Skin of body (tissue), 3 donors: ENCODE measurements at places on chromosomes 6 and 20.
A peak's percentile ranks its signal among the peaks of the same experiment; 100 is the strongest.

DNA sequence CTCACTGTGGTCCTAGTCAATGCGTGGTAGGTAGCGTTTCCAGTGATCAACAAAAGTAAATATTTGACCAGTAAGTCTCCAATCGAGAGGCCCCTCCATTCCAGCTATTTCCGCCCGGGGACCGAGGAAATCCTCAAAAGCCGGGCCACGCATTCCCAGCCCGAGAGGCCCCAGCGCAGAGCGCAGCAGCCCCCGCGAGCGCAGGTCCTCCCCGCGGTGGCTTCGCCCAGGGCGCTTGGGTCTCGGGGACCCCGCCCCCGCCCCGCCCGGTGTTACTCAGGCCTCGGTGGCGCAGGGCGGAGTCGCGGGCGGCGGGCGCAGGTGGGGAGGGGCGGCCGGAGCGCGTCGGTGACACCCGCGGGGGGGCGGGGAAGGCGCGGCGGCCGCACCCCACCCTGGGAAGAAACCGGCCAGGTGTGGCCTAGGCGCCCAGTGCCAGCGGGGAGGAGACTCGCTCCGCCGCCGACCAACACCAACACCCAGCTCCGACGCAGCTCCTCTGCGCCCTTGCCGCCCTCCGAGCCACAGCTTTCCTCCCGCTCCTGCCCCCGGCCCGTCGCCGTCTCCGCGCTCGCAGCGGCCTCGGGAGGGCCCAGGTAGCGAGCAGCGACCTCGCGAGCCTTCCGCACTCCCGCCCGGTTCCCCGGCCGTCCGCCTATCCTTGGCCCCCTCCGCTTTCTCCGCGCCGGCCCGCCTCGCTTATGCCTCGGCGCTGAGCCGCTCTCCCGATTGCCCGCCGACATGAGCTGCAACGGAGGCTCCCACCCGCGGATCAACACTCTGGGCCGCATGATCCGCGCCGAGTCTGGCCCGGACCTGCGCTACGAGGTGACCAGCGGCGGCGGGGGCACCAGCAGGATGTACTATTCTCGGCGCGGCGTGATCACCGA, at the start of gene DSP:
DSP (plus strand) TSS at position 497 of the 890 bp plus-strand sequence; CDS start at position 742, 245 bp downstream.
- DNase-seq: no peak

- no peak for DNase-seq
Measured at GRCh38 chr6:53465732-53466131, 79.2 kb downstream of the GCLC start.

DNA sequence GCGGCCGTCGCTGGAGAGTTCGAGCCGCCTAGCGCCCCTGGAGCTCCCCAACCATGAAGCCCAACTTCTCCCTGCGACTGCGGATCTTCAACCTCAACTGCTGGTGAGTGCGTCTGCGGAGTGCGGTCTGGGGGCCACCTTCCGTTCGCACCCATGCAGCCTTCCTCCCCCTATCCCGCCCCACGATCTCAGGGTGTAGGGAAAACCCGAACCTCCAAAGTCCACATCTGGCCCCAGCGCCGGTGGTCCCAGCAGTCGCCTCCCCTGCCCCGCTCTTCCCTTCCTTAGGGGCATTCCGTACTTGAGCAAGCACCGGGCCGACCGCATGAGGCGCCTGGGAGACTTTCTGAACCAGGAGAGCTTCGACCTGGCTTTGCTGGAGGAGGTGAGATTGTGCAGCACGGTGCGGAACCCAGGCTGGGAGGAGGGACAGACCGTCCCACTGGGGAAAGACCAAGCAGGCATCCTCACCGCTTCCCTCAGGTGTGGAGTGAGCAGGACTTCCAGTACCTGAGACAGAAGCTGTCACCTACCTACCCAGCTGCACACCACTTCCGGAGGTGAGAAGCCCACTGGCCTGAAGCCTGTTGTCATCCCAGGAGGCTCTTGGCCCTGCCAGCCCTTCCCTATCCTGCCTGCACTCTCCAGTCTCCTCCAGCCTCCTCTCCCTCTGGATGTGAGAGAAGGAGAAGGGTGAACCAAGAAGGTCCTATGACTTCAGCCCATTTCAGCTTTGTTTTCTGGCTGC, 719 bp downstream of the SMPD2 start:
- DNase-seq: peak; percentile 52

DNA sequence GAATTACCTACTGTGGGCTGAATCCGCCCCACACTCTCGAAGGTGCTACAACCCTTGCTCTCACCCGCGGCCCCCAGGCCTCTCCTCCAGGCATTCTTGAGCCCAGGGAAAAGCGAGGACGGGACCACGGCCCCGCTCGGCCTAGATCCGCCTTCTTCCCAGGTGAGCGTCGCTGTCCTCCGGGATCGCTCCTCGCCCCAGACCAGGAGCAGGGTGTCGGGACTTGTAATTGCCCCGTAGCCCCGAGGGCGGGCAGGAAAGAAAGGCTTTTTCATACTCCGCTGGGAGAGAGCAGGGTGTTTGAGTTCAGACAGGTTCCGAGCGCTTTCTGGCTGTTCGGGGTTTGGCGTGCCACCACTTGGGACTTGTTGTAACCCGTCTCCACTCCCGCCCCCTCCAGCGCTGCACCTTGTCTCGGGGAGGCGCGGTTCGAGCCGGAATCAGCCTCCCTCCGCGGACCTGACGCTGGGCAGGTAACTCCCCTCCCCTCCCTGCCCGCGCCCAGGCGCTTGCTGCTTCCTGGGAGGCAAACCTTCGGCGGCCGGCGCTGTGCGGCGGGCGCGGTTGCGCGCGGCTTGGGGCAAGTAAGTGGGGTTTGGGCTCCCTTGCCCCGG, at the start of gene FAM83B:
FAM83B (plus strand) TSS at position 529 of the 614 bp plus-strand sequence. CDS start 23,476 bp downstream, outside the sequence.
- no peak for DNase-seq

GRCh38 chr6:160041608-160042007, 72.7 kb downstream of the IGF2R start:
- no peak for DNase-seq

DNA sequence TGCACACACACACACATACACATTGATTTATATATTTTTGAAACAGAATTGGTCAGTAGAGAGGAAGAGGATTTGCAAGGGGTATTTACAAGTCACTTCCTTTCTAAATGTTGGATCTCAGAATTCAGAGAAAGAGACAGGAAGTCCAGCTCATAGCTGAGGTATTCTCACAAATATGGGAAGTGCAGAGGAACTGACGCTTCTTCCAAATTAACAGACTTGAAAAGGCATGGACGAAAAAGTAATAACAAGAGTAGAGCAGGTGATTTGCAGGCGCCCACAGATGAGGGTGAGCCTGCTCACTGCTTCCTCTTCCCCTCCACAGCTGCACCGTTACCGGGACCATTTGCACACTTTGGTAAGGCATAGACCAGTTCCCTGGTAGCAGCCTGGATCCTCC, 246.4 kb downstream of the PHACTR1 start:
- DNase-seq: no peak

- DNase-seq: no peak
Measured at GRCh38 chr6:166928644-166929541, 27.5 kb downstream of the RNASET2 start.

DNA sequence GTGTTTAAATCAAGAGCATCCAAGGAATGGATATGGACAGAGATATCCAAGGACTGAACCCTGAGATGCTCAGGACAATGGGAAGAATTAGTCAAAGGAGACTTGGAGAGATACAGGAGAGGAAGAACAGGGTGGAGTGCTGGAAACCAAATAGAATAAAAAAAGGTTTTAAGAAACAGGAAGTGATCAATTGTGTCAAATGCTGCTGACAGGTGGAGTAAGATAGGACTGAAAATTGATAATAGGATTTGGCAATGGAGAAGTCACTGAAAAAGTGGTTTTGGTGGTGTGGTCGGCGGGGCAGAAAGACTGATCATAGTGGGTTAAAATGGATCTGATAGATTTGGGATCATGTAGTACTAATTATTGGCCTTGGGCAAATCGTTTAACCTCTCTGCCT, 37.9 kb upstream of the PNRC1 start:
- DNase-seq: no peak

DNA sequence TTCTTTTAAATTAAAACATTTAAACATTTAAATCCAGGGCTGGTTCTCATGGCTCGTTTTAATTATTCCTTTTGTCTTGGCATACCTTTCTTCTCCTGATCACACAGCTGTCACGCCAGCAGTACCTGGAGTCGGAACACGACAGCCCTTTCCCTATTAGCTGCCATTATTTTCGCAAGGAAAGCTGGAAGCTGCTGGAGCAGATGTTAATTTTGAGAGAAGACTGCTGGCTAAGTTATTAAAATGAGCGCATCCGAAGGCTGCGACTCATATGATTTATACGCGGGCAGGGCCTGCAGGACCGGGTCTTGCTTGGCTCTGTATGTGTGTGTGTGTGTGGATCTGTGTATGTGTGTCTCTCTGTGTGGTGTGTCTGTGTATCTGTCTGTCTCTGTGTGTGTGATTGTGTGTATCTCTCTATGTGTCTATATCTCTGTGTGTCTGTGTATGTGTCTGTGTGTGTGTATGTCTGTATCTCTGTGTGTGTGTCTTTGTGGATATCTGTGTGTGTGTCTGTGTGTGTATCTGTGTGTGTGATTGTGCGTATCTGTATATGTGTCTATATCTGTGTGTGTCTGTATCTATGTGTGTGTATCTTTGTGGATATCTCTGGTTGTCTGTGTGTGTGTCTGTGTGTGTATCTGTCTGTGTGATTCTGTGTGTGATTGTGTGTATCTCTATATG, 191.5 kb downstream of the CDH4 start:
- no peak for DNase-seq

DNA sequence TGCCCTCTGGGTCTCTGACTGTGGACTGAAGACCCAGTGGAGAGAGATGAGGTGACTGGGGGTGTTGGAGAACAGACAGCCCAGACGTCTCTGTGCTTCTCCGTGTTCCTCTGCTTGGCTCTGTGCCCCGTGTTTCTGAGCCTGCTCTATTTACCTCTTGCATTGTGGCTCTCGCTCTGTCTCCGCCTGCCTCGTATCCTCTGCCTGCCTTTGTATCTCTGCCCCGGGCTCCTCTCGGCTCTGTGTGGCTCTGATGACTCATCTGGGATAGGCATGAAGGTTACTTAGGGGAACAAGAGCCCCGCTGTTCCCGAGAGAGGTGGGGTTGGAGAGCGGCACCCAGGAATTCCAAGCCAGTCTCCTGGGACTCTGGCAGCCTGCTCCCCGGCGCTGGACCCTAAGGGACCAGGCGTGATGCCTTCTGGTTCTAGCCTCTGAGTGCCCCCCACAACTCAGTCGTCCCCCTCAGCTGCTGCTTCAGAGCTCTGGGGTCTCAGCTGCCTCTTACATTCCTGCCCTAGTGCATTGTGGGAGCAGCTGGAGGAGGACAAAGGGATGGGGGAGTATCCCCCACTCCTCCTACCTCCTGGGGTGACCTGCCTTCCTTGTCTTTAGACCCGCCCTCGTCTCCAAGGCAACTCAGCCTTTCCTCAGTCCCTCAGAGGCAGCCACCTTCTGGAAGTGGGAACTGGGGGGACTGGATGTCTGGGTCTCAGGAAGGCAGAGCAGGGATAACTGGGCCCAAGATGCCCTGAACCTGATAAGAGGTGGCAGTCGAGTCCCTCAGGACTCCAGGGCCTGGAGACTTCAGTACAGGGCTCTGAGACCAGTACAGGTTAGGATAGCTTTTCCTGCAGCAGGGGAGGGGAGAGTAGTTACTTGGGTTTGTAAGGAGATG, 1.9 kb downstream of the DDR1 start:
- DNase-seq: peak; percentile 37

- DNase-seq: no peak
Measured at GRCh38 chr20:34363465-34364222, 571 bp downstream of the ITCH start.

- DNase-seq: no peak
Measured at GRCh38 chr6:150194195-150194594, 51.4 kb downstream of the PPP1R14C start.

DNA sequence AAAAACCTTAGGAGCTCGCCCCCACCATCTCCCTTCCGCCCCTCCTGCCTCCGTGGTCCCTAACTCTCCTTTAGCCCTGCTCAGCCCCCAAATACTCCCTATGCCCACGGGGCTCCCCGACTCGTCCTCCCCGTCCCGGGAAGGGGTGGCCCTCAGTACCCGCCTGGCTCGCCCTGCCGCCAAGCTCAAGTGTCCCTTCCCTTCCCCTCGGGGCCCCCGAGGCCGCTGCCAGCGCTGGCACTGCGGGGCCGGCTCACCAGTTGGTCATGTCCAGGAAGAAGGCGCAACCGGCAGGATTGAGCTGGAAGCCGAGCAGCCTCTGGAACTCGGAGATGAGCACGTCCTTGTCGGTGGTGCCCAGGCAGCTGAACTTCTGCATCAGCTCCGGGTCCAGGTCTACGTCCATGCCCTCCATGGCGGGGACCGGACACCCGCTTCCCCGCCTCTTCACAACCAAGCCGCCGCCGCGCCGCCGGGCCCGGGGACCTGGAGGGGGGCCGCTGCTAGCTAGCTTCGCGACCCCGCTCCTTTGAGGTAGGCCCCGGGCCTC, 303 bp downstream of the ILRUN start:
- no peak for DNase-seq

DNA sequence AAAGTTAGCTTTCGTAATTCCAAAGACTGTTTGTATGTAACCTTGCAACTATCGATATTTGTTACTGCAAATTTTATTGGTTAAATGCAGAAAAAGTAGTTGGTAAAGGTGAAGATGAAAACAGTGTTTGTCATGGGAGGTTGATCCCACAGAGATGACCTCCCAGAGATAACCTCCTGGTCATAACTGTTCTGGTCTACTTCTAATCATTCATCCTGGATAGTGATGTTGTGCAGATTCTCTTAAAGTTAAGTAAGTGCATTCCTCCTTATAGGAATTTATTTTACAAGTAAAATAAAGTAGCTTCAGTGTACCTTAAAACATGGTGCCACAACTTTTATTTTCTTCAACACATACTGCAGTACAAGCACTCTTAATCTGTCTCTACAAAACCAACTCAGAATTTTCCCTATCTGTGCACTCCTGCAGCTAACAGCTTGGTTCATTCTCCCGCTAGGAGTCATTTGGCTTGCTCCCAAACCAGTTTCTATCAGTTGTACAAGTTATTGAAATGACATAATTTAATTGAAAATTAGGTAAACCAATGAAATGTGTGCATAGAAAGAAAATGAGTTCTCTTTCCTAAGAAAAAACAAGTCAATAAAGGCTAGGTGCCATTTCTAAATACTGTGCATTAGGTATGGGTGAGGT, 19.2 kb downstream of the METTL24 start:
- DNase-seq: no peak

GRCh38 chr20:12617076-12617475, 391.7 kb upstream of the SPTLC3 start:
- no peak for DNase-seq

DNA sequence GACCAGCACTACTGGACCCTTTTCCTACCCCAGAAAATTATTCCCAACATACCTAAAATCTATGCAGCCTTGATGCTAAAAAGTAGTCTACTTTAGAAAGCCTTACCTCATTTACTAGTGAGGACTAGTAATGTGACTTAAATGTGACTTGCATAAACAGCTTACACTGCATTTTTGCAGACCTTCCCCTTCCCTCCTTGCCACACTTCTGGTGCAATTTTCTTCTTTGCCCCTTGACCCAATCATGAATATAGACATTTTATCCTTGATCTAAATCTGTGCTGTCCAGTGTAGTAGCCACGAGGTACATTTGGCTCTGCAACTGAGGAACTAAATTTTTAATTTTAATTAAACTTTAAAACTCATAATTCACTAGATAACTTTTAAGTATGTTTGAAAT, 7.0 kb upstream of the ZKSCAN8 start:
- no peak for DNase-seq

DNA sequence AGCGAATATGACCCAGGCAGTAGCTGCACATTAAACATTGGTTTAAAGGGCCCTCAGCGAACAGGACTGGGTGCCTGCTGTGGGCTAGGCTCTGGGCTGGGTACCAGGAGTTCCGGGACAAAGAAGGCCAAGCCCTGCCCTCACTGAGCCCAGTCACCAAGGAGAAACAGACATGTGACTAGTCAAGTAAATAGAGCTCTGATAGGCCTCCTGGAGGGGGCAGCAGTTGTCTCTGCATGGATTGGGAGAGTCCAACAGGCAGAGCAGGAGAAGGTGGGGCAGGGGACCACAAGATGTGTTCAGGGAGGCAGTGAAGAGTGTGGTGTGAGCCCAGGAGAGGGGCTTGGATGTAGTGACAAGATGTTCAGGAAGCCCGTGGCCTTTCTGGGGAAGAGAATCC, 3.1 kb downstream of the HM13 start:
- no peak for DNase-seq
